ENCODE measurements at places on chromosomes 5 and 9.

DNA sequence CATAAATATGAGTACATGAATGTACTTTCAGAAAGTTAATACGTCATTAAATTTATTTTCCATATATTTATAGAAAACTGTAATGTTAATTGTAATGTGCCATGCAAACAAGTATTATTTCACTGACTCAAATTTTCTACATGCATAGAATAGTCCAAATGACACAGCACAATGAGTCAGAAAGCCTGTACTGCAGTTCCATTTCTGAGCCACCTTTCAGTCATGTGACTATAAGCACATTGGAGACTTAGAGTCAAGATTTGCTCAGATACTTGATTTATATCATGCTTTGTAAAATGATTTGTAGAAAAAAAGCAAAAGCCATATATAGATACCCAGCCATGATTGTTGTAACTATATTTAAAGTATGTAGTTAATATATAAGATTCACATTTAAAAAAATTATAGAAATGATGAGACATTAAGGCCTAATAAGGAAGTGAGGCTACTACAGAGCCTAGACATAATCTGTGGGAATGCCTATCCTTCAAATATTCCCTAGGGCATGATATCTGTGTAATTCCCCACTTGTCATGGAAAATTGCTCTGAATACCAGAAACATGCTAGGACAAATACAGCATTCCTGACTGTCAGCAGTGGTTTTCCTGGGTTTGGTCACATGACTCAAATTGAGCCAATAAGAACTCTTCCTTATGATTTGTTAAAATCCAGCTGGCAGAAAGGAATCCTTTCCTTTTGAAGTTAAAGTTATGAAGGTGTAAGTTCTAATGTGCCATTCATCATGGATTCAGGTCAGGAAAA is 50.0 kb downstream of the PTPRD start:
- DNase-seq, result no peak

DNA sequence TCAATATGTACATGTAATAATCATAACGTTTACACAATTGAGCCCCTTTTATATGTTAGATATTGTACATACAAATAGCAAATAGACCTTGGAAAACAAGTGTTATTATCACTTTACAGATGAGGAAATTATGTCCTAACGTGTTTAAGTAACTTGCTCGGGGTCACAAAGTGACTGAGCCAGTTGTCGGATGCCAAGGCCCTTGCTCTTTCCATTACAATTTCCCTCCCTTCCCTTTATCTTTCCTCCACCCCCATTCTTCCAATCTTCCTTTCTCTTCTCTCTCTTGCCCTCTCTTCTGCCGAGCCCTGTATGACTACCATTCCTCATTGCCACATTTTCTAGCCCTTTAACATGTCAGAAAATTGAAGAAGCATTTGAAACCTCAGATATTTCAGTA is 34.4 kb upstream of the RAD23B start:
- no peak for DNase-seq

GRCh38 chr9:131748411-131748955 is 8.6 kb upstream of the RAPGEF1 start:
- no peak for DNase-seq

GRCh38 chr9:110146373-110146772 is 61.6 kb downstream of the C9orf152 start:
- no peak for DNase-seq

DNA sequence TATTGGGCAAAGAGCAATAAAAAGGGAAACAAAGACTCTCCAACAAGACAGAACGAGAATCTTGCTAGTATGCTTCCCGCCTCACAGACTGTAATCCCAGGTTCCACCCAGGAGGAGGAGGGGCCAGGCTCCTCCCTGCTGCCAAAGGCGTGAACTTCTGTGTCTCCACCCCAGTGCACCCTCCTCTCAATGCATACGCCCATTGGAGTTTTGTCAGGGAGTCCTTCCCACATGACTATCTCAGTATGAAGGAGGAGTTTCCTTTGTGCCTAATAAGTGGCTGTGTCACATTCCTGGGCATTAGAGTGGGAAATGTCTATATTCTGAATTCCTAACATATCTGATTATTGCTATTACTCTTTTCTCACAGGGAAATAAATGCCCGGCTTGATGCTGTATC is 106.4 kb upstream of the DHFR start:
- no peak for DNase-seq

GRCh38 chr5:26329562-26330189 is 708.7 kb downstream of the CDH9 start:
- DNase-seq, result no peak

- no peak for DNase-seq
Observed at GRCh38 chr9:2153630-2154217, 138.6 kb downstream of the SMARCA2 start.

- DNase-seq, result no peak
Observed at GRCh38 chr9:99270491-99270890, 48.4 kb downstream of the SEC61B start.

DNA sequence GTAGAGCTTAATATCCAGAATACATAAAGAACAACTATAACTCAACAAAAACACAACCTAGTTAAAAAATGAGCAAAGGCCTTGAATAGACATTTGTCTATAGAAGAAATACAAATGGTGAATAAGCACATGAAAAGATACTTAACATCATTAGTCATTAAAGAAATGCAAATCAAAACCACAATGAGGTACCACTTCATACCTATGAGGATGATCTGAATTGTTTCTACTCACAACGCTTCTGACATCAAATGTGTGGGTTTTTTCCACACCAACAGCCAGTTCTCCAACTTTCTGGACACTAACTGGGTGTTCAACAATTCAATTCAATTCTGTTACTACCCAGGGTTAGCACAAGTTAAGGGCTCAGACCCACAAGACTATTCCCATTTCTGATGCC is 22.0 kb downstream of the SREK1IP1 start:
- no peak for DNase-seq

DNA sequence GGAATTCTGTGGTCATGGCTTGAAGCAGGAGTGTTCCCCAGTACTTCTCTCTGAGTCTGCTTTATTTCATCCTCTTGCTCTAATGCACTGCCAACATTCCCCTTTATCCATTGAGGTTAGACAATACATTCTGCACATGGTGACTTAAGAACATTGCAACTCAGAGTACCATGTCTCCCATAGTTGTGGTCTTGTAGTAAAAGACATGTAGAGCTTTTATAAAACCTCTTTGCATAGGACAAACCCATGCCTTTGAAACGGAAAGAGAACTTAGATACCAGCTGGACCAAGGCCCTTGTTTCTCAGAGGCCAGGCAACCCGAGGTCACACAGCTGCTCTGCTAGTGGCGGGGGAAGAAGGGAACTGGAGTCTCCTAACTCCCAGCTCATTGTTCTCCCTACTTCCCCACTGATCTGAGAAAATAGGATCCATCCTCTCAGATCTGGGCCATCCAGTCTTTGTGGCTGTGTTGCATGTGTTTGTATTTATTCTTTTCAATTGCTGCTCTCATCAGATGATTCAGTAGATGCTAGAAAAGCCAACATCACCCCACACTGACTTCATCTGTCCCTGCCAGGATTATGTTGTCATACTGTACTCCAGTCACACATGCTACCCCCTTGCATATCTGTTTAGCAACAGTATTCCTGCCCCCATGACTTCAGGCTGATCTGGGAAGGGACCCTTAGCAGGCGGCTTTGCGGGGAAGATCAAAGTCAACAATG is 236.9 kb downstream of the SAXO1 start:
- no peak for DNase-seq

GRCh38 chr5:177494346-177495195 is 2.8 kb downstream of the PDLIM7 start:
- DNase-seq, result no peak

- DNase-seq, result no peak
Observed at GRCh38 chr5:116785106-116785505, 210.5 kb upstream of the SEMA6A start.

- no peak for DNase-seq
Observed at GRCh38 chr9:33465096-33465495, 8.6 kb downstream of the NOL6 start.

GRCh38 chr5:43065387-43065947 is 25.3 kb upstream of the ANXA2R start:
- DNase-seq, result peak; percentile 37

DNA sequence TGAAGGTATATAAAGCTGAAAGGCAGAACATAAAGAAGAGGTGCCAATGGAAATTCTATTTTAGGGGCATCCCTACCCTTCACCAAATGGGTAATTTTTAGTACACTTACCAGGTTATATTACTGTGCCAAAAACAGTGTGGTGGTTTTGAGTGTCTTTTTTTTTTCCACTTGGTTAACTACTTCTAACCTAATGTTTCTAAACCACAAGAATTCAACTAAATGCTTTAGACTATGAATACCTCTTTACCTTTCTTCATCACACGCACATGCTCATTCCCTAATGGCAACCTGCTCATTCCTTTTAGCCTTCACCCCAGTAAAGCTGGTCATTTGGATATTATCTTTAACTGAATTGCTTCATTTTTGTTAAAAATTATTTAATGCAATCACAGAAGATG is 215.6 kb downstream of the PIK3R1 start:
- DNase-seq, result no peak
